Mucosa of gallbladder (tissue), 1 donor: ENCODE measurements at places on chromosomes 4 and X. TPM values are rescaled to one million over a fixed set of nuclear protein-coding genes. Genes with fewer than 3 reads are reported as not detected.

LRAT gene
- total RNA-seq: 11.7 TPM

MAGED4 gene
- total RNA-seq: 48.7 TPM

DNA sequence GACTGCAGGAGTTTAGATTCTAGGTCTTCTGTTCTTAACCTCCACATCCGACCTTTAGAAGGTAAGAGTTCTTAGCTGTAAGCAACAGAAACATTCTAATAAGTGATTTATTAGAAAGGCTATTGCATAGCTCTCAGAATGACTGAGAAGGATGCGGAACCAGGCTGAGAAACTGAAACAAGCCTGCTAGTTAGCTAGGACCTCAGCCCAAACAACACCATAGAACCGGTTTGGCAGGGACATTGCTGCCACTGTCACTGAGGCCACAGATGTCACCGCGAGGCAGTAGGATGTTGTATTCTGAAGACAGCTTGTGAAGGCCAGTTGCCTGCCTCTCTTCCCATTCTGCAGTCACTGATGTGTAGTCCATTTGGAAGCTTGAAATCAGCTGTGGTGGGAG is 160.0 kb upstream of the ARX start:
- DNase-seq: peak; percentile 26

- no peak for DNase-seq
Observed at GRCh38 chr4:28386776-28387175, 1526.1 kb downstream of the STIM2 start.

GRCh38 chr4:91111556-91111955 is 984.4 kb downstream of the CCSER1 start:
- DNase-seq: no peak
